ENCODE measurements at places on chromosomes 3 and 15.

GRCh38 chr3:18870074-18870640 lies 278.2 kb upstream of the KCNH8 start:
- no peak for DNase-seq

GRCh38 chr3:153639631-153640030 lies 477.6 kb downstream of the RAP2B start:
- DNase-seq, result no peak

GRCh38 chr3:150020527-150020926 lies 49.8 kb upstream of the PFN2 start:
- no peak for DNase-seq

GRCh38 chr3:12224181-12225147 lies 64.4 kb upstream of the PPARG start:
- DNase-seq, result no peak

DNA sequence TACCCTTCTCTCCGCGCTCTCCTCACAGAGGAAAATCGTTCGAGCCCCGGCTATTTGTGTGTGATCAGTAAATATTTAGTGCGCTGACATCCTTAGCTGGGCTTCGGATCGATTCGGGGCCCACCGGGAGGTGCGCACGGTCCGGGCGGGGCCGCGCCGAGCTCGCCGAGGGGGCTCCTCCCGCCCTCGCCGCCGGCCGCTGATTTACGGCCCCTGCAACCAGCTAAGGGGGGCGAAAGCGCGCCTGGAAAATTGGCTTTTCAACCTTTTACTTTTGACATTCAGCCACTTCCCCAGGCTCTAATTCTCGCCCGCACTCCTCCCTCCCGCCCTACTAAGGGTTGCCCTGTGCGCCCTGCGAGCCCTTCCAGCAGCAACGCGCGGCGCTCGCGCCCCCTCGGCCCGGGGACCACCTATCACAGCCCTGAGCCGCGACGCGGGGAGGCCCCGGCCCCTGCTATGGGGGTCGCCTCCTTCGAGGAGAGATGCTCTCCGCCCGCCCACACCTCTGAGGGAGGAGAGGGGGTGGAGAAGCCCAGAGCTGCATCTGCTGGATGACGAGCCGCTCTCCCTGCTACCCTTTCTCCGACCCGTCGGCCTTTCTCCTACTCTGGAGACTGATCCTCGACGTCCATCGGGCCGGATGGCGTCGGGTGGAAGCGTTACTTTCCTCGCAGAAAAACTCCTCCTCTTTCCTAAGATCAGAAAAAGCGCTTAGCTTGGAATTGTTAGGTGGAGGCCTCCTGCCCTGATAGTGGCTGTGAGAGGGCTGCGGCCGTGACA lies 7.8 kb upstream of the NR2F2 start:
- no peak for DNase-seq

DNA sequence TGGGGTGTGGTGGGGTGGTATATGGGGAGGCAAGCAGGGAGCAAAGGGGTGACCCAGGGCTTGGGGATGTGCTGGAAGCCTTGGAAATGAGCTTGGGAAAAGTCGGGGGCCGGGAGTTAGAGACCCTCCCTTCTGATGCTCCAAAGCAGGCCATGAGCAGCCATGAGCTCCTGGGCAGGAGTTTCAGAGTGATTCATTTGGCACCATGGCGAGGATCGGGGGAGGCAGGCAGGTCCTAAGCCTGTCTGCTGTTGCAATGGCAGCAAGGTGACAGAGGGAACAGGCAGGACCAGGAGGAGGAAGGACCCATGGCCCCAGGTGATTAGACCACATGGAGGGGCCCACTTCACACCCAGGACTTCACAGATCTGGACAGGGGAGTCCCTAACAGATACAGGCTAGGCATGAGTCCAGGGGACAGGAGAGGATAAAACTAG lies 21.3 kb downstream of the RGMA start:
- DNase-seq, result no peak
